ENCODE measurements at places on chromosomes 5 and 9.

DNA sequence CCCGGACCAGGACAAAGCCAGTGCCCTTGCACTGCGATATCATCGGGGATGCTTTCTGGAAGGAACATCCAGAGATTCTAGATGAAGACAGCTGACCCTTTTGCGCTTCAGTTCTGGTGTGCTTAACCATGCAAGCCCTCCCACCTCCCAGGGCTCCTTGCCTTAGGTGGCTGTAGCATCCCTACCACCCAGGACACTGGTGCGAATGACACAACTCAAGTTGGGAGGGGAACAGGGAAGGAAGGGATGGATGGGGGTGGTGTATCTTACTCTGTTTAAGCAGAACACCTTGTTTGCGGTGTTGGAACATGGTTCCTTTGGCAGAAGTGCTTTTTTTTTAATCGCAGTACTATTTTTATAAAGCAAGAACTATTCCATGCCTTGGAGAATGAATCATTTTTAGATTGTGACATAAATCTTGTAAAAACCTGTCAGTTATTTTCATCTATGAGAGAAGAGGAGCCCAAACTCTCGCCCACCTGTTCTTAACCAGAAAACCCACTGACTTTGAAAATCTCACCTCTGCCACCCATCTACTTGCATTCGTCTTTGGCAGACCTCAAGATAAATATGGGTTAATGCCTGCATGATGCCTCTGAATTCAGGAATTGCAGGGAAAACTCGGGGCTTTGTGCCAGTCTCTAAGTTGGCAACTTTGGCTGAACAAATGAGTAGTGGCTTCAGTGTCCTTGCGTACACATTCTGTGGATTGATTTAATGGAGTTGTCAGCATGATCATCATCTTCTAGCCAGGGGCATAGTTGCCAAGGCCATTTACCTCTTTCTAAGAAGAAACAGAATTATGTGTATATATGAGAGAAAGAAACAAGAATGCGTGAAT lies 3.9 kb upstream of the LSM11 start:
- DNase-seq = no peak

- DNase-seq = no peak
These were observed 59.0 kb downstream of the PTCH1 start for GRCh38 chr9:95457769-95458168.

DNA sequence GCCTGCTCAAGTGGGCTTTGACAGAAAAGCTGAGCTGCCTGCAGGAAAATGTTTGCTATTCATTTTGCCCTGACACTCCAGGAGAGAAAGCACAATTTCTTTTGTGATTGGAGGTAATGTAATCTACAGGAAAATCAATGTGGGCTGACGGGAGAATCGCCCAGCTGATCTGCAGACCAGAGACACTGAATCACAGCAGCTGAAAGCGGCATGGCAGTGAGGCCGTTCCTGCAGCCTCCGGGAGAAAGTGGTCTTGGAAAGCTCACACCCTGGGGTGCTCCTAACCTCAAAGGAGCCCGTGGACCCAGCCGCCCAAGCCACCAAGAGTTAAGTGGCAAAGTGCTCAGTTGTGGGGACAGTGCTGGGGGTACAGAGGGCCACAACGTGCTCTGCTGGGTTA lies 593.6 kb downstream of the BNC2 start:
- DNase-seq = no peak

GRCh38 chr5:69368458-69369339 lies 621 bp downstream of the AK6 start:
- no peak for DNase-seq

GRCh38 chr9:30996761-30997160 lies 1387.7 kb upstream of the ACO1 start:
- DNase-seq = no peak

DNA sequence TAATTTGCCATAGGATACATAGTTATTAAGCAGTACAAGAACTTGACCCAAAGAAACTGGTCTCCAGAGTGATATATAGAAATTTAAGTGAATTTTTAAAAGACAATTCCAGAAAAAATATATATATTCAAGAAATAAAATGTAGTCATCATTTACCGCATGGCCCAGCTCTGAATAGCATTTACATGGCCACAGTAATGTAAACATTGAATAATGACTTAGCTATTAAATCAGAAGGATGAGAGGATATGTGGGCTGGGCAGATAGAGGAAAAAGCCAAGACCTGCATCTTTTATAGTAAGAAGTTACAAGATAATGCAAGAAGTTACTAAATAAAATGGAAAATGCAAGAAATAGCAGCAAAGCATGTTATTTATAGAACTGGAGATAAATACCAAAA lies 405.2 kb upstream of the WWC1 start:
- no peak for DNase-seq

DNA sequence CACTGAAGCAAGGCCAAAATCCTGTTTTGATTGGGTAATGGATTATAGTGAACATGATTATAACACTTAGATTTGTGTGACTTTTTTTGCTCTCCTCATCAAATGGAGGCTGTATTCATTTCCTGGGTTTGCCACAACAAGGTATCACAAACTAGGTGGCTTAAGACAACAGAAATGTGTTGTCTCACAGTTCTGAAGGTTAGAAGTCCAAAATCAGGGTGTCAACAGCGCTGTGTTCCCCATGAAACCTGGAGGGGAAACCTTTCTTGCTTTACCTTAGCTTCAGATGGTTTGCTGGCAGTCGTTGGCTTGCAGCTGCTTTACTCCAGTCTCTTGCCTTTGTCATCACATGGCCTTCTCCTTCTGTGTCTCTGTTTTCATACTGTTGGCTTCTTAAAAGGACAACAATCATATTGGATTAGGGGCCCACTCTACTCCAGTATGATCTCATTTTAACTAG lies 32.4 kb downstream of the CDC42SE2 start:
- DNase-seq = no peak

DNA sequence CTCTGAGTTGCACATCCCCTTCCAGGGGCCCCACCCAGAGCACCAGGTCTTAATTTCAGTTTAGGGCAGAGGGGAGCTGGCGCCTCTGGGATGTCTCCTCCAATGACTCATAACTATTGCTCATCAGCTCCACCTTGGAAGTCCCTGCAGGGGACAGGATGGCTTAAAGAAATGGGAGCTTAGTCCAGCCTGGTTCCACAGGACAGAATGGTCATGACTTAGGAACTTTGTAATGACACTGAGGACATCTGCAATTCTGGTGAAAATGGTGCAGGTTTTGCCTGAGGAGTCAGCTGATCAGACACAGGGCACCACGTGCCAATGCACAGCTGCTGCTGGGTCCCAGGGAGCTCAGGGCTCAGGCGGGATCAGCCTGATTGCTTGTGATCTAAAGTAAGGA lies 16.4 kb upstream of the PPP1R26 start:
- DNase-seq = no peak

DNA sequence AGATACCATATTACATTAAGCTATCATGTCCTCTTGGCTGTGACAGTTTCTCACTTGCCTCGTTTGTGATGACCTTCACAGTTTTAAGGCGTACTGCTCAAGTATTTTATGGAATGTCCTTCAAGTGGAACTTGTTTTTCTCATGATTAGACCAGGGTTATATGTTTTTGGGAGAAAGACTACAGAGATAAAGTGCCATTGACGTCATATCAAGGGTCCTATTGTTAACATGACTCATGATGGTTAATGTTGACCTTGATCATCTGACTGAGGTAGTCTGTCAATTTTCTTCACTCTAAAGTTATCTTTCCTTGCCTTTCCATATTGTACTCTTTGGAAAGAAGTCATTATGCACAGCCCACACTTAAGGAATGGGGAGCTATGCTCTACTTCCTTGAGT lies 17.8 kb upstream of the PTBP3 start:
- DNase-seq = no peak

GRCh38 chr5:103234239-103234975 lies 24.2 kb upstream of the MACIR start:
- DNase-seq = no peak

DNA sequence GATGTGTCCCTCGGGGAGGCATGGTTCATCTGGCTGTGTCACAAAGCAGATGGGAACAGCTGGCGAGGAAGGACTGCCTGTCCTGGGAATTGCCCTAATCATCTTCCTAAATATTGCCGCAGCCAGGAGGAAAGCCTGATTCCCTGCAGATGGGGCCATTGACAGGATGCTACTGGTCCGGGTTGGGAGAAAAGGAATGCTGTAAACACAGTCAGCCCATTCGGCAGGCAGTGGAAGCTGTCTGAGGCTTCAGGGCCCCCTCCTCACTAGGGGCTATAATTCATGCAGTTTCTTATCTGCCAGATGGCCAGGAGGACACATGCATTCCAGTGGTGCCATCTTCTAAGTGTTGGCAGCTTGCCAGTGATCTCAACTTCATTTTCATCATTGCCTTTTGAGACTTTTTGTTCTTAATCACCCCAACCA lies 110.3 kb downstream of the KCNIP1 start:
- no peak for DNase-seq

- no peak for DNase-seq
These were observed 180.6 kb downstream of the CACNA1B start for GRCh38 chr9:138058181-138058580.

DNA sequence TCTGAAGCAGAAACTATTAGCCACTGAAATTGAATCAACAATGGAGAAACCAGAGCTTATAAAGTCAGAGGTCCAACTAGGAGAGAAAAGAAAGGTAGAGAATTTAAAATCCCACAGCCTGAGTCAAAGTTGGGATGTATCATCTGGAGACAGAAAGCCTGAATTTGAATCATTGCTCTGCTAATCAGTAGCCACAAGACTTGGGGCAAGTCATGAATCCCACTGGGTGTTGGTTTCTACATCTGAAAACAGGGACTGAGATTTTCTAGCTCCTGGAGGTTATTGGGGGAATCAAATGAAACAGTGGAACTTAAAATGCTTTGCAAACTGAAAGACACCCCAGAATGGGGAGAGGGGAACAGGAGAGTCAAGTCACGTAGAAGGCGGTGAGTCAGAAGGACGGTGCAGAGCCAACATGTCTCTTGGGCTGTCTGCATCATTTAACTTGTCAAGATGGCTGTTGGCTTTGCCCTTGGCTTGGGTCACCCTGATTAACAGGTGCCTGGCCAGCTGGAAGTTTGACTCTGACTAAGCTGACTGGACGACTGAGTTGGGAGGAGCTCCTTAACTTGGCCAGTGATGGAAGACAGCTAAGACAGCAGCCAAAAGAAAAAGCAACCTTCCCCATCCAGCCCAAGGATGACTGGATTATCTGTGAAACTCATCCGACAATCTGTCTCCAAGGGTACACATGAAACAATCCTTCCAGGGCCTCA lies 60.6 kb upstream of the ADRA1B start:
- peak; percentile 65 for DNase-seq

- DNase-seq = no peak
These were observed 143.8 kb upstream of the FGF10 start for GRCh38 chr5:44532981-44533380.

Data from left ventricle myocardium superior (tissue), 1 donor.